Stimulated activated CD8-positive, alpha-beta memory T cell treated with anti-CD3 and anti-CD28 coated beads, Interleukin-2, amount 100 ng/mL, for 1 hour (primary cell): ENCODE measurements at places on chromosomes 1 and 21.

- no peak for DNase-seq
Observed at GRCh38 chr1:108830119-108831008, 26.5 kb downstream of the AKNAD1 start.

GRCh38 chr21:37711836-37712568 is 204.3 kb downstream of the KCNJ6 start:
- no peak for DNase-seq

DNA sequence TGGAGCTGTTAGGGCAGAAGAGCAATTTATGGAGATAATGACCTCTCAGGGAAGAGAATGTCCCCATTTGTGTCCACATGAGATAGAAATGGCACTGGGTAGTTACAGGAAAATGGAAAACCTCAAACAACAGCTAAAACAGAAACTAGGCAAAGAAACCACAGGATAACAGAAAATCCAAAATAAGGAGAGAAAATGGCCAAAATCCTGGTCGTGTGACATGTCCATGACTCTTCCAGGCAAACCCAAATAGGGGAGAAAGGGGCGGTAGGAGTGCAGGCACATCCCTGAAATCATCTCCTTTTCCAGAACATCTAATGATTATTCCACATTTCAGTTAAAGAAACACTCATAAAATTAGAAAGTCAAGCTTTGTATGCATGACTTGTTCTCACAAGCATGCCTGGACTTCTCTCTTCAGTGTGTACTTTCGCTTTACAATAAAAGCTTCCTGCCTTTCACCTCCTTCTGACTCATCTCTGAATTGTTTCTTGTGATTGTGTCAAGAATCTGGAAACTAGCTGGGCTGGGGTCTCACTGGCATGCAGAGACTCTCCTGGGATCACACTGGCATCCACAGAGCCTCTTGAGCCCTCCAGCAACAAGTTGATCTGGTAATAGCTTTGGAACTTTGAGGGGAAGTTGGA is 171.4 kb upstream of the ZP4 start:
- no peak for DNase-seq

DNA sequence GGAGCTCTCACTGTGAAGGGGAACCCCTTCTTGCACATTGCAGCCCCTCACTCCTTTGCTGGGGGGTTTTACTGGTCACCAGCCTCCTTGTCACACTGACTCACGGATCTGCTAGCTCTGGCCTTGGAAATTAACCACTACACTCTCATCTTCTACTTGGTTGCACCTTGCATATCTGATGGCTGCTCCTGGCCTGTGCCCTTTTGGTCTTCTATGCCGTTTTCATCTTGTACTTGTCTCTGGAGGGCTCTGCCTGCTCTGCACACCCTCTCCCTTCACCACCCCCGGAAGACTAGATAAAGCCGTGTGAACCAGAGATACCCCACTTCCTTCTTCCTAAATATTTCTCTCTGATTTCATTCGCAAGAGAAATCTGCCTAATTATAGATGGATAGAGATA is 44.6 kb downstream of the CD247 start:
- no peak for DNase-seq

GRCh38 chr1:155184835-155185782 is 11.5 kb downstream of the TRIM46 start:
- no peak for DNase-seq

DNA sequence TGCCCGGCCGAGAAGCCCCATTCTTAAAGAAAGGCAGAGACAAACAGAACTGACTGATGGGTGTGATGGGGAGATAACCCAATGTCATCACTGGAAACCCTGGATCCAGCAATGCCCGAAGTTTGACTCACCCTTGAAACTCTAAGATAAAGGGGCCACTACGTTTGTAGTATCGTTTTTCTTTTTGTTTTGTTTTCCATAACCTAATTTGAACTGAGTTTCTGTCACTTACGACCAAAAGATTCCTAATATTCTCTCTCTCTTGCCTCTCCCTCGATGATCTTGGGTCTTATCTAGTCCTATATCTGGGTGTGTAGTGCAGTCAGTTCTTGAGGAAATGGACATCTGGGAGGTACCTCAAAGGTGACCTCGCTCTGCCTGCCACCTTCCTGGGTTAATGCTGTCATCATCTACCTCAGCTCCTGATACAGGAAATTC is 57.8 kb upstream of the ID3 start:
- no peak for DNase-seq
